ENCODE measurements at places on chromosomes 12 and 14. TPM values are rescaled to one million over a fixed set of nuclear protein-coding genes. Genes with fewer than 3 reads are reported as not detected.

DNA sequence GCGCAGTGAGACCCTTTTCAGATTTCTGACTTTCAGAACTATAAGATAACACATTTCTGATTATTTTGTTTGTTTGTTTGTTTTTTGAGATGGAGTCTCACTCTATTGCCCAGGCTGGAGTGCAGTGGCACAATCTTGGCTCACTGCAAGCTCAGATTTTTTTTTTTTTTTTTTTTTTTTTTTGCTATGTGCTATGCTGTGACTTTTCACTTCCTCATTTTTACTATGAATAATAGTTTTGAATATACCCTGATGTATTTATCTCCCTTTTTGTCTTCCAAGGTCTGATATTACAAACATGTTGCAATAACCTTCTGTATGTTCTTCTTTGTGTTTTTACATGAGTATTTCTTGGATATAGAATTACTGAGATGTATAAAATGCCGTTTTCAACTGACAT is 658.7 kb upstream of the SEL1L start:
- no peak for DNase-seq

GRCh38 chr14:43651896-43652295 is 855.2 kb downstream of the FSCB start:
- no peak for DNase-seq

GRCh38 chr12:82414044-82414443 is 55.7 kb downstream of the METTL25 start:
- DNase-seq, result peak; percentile 38

DNA sequence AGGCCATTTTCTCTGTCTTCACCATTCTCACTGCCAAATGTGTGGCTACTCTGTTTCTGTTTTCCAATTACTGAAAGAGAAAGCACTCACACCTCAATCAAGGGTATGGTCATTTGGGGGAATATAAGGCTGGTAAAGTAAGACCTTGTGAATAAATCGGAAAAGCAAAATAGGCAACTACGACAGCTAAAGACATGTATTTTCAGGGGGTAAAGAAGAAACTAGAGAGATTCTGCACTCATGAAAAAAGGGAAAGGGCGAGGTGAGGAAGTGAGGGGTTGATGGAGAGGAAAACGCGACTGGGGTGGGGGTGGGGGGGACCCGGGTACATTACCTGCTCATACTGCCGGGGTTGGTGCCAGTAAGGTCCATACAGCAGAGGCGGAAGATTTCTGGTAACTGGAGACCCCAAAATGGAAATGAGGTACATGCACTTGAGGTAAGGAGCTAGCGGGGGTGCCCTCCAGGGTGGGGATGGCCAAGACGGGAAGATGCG is 19.3 kb downstream of the CHD8 start:
- no peak for DNase-seq

LRCOL1 gene
- not detected for total RNA-seq

DNA sequence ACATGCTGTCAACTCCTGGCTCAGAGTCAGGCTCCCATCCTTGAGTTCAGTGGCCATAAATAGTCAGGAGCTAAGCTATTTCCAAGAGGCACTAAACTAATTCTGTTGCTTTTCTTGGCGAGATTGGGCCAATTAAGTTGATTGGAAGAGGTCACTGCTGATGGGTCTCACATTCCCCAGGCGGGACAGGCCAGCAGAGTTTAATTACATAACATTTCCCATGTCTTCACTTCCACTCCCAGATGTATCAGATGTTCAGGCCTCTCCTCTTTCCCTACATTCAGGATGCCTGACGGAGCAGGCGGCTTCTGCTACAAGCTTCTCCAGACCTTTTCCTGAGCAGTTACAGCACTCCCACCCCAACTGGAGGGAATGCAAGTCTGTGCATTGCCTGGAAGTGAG is 5.3 kb downstream of the NTF3 start:
- no peak for DNase-seq

DNA sequence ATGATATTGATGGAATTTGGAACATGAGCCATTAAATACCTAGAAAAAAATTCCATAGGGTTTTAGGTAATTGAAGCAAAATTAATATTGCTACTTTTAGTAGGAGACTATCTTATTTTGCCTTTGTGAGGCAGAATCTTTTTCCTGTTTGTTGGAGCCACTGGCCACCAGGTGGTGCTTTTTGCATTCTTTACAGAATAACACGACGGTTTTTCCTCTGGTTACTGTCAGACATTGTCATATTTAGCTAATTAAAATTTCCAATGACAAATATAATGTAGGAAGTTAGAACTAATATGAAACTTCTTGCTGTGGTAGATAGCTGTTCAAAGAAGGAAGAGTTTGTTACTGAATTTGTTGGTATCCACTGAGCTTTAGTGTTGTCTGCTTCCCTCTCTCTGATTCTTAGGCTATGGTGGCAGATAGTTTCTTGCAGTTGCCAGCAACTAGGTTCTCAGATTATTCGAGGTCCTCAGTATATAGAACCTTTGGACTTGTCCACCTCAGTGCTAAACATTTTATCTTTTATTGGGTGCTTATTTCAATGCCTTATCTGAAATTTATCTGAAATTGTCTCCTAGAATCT is 25.7 kb downstream of the RAB21 start:
- DNase-seq, result peak; percentile 15

AMDHD1 gene
- 0.37 TPM for total RNA-seq

MYF6 gene
- not detected for total RNA-seq

DNA sequence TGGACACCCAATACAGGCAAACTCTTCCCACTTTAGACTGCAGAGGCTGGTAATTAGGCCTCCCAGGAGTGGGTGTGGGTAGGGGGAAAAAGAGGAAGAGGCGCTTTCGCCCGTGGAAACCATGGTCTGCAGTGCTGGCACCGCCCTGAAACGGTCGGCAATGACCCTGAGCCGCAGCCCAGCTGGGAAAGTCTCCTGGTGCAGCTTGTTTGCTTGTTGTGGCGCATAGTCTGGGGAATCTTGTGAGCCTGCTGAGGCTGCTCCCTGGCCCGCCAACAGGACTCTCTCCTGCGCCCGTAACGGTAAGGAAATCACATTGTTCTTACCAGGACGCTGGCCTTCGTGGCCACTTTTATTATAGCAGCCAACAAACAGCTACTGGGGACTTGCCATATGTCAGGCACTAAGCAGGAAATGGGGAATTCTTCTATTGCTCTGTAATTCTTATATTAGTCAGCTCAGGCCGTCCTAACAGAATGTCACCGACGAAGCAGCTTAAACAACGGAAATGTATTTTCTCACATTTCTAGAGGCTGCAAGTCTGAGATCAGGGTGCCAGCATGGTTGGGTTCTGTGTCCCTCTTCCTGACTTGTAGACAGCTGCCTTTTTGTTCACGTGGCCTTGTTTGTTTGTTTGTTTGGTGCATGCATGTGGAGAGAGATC is 52.5 kb upstream of the RIN3 start:
- DNase-seq, result no peak

PTGER2 gene
- not detected for total RNA-seq

DNA sequence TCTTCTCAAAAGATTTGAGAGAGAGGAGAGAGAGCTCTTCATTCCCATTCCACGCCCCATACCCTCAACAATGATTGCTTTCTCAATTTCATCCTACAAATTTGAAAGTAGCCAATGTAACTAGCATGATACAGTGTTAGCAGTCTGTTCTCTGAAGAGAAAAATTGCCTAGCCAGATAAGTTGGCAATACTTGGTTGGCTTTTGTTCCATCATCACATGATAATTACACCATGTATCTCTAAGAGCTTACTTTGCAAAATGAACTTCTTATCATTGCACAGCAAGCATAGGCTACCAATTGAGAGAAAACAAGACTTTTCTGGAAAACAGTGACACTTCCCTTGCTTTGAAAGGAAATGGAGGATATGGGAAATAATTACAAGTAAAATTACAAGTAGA is 68.9 kb downstream of the FSCB start:
- no peak for DNase-seq

GRCh38 chr12:92036771-92037453 is 108.7 kb downstream of the BTG1 start:
- no peak for DNase-seq

GRCh38 chr12:49733219-49734017 is 7.9 kb upstream of the TMBIM6 start:
- DNase-seq, result no peak

GRCh38 chr14:46034305-46034704 is 617.3 kb downstream of the RPL10L start:
- no peak for DNase-seq

LPCAT3 gene
- 25.4 TPM for total RNA-seq

GRCh38 chr12:26319511-26319910 is 124.1 kb downstream of the SSPN start:
- peak; percentile 96 for DNase-seq

DEGS2 gene
- not detected for total RNA-seq
